ENCODE measurements at places on chromosomes 16 and 17. TPM values are rescaled to one million over a fixed set of nuclear protein-coding genes. Genes with fewer than 3 reads are reported as not detected.

DNA sequence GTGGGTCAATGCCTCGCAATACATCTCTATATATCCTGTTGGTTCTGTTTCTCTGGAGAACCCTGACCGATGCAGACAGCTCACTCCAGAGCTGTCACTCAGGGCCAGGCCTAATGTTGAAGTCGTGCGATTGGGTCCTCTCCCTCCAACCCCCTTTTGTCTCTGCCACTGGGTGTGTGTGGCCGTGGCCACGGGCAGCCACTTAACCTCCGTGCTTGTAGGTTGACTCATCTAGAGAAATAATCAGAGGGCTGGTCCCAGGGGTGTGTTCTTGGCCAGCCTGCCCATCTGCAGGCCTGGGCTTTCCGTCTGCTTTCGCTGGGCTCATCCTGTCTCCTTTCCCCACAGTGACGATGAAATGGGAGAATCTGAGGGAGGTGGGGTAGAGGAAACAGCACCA lies 7.4 kb downstream of the ADAD2 start:
- peak; percentile 21 for DNase-seq

ADAP2 gene
- 62.4 TPM for total RNA-seq

DNA sequence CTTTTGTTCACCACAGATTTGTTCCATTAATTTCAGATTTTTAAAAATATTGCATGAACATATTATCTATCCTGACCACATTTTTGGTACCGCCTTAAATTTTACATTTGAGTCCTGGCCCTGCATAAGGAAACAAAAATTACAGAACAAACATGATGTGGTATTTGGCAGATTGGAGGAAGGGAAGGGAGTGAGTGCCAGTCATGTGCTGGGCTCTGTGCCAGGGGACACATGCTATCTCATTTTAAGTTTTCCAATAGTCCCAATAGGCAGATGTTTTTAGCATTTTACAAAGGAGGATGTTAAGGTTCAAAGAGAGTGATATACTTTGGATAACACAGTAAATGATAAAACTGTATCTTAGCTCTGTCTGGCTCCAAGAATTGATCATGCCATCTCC lies 185.1 kb downstream of the CDK5R1 start:
- DNase-seq: no peak

GRCh38 chr17:76147211-76148014 lies 6.4 kb upstream of the FOXJ1 start:
- peak; percentile 48 for DNase-seq

DNA sequence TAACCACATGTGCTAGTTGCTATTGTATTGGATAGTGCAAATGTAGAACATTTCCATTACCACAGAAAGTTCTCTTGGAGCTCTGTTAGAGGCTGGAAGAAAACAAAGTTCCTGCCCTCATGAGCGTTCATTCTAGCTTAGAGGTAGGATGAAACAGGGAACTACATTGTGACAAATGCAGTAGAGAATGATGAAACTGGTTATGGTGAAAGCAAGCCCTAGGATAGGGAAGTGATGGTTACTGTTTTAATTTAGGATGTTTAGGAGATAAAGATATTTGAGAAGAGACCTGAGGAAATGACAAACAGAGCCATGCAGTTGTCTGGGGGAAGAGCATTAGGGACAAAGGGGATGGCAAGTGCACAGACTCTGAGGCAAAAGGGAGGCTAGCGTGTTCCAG lies 50.7 kb downstream of the AATF start:
- no peak for DNase-seq

DNA sequence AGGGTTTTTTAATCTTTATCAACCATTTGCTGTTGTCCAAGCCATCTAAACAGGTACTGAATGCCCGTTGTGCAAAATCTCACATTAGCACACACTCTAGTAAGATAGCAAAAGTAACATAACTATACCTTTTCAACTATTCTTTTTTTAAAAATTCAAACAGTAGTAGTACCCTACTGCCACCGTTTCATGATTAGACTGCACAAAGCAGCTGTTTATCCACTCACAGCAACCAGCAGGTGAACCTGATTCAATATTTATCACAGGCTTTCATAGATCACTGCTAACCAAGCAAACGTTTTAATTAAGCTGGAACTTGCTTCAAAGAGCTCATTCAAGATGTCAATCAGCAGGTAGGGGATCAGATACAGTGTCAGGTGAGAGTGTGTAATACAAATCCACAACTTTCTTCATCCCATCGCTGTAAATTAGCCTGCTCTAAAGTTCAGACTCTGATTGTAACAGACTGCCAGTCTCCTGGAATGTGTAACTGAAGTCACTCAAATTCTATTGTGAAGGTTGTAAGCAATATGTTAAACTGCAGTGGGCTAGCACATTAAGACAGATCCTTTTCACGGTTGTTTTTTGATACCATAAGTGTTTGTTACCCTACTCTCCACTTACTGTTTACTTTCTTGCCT lies 47.3 kb downstream of the BRIP1 start:
- DNase-seq: no peak

GRCh38 chr17:48878920-48879898 lies 13.4 kb upstream of the ATP5MC1 start:
- DNase-seq: peak; percentile 67

DNA sequence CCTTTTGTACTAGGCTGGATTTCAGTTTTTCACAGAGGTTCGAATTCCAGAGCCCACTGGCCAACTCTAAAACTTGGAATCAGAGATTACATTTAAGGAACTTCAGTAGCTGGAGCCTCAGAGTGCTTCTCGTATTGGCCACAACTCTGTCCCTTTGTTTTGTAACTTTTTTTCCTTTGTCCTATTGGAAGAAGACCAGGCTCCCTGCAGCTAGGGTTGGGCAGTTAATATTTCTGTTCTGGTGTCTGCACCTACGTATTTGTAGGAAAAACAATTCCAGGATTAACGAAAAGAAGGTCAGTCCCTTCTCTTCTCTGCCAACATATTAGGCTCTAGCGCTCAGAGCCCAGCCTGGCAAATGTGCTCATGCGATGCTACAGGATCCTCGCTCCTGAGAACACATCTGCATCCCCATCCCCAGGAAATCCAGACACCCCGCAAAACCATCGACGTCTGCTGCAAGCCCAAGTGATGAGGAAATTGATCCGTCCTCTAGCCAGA lies 1.9 kb downstream of the CDH11 start:
- DNase-seq: peak; percentile 79

GRCh38 chr17:81277946-81278693 lies 17.0 kb downstream of the SLC38A10 start:
- DNase-seq: no peak

GGNBP2 gene
- total RNA-seq: 86.9 TPM

DNA sequence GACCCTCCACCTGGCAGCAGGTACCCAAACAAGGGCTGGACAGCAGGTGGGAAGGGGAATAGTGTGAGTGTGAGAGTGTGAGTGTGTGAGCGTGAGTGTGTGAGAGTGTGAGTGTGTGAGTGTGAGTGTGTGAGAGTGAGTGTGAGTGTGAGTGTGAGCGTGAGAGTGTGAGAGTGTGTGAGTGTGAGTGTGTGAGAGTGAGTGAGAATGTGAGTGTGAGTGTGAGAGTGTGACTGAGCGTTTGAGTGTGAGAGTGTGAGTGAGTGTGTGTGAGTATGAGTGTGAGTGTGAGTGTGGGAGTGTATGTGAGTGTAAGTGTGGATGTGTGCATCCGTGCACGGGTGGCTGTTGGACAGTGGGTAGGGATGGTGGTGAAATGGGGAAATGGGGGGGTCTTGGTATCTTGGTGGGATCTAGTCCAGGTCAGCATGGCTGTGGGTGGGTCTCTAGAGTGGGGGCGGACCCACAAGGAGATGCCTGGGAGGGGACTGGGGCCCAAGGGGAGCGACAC lies 408 bp downstream of the ADGRG1 start:
- no peak for DNase-seq

- peak; percentile 97 for DNase-seq
Observed at GRCh38 chr17:40910441-40910841, 25.4 kb upstream of the KRT20 start.

GRCh38 chr16:11452746-11453389 lies 107.6 kb downstream of the RMI2 start:
- DNase-seq: peak; percentile 43

- no peak for DNase-seq
Observed at GRCh38 chr16:64950731-64951130, 171.1 kb downstream of the CDH11 start.

DNA sequence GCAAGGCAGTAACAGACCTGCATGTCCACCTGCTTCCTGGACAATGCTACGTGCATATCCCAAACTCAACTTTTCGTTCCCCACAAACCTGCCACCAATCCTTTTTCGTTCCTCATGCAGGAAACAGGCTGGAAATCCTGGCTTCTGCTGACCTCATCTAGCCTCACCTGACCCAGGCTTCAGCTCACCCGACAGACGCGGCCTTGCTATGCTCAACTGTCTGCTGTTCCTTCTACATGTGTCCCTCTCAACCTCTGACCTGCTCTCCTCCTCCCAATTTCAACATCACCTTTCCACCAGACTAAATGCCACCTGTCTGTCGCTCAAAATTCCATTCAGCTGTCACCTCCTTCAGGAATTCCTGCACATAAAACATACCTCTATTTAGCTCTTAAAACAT lies 44.5 kb downstream of the XPO6 start:
- DNase-seq: no peak

GRCh38 chr17:76370261-76370993 lies 14.0 kb upstream of the SPHK1 start:
- no peak for DNase-seq

DNA sequence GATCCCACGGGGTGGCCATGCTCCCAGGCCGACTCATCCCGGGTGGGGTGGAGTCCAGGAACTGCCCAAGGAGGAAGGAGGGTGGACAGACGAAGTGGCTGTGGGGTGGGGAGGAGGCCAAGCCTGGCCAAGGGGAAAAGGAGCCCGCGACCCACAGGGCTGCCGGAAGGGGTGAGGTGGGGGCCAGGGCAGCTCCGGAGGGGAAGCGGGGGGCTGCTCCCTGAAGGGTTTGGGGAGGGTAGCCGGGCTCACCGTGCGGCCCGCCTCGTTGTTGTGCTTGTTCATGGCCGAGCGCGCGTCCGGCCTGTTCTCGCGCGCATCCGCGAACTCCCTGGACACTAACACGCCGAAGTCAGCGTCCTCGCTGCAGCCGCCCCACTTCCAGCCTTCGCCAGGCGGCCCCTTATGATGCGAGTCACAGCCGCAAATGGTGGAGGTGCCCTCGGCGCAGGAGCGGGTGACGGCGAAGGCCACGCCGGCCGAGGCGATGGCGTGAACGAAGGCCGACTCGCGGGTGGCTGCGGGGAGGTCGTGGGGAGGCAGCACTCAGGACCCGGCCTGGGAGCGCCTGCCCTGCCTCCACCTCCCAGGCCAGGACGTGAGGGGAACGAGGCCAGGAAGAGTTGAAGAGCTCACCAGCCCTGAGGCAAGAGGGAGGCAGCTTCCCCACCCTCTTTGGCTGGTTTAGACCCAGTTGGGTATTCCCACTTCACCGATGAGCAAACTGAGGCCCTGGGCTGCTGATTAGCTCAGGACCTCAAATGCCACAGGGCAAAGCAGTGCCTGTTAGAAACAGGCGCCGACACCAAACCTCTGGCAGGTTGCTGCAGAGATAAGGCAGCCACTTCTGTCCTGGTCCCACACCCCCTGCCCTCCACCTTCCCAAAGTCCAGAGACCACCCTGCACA lies 48.7 kb downstream of the WNT3 start:
- peak; percentile 27 for DNase-seq

- no peak for DNase-seq
Observed at GRCh38 chr17:45734598-45734997, 49.5 kb upstream of the CRHR1 start.
